ENCODE measurements at places on chromosomes 3 and 15.
A peak's percentile ranks its signal among the peaks of the same experiment; 100 is the strongest.

GRCh38 chr15:38695249-38696108 lies 130.9 kb upstream of the RASGRP1 start:
- no peak for DNase-seq

DNA sequence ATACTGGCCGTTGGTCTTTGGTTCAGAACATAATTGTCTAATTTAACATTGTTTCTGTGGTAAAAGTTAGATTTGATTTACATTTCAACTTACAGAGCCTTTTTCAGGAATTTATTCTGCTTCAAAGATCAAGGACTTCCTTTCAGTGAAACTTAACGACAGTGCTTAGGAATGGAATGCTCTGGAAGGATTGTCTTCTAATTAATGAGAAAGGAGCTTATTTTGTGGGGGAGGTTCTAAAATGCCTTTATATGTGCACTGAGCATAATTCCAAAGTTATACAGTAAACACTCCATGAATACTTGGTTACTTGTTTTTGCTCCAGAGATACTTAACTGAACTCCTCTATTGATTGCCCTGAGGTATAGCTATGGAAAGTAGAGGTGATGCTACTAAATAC lies 75.7 kb downstream of the CACNA1D start:
- no peak for DNase-seq

DNA sequence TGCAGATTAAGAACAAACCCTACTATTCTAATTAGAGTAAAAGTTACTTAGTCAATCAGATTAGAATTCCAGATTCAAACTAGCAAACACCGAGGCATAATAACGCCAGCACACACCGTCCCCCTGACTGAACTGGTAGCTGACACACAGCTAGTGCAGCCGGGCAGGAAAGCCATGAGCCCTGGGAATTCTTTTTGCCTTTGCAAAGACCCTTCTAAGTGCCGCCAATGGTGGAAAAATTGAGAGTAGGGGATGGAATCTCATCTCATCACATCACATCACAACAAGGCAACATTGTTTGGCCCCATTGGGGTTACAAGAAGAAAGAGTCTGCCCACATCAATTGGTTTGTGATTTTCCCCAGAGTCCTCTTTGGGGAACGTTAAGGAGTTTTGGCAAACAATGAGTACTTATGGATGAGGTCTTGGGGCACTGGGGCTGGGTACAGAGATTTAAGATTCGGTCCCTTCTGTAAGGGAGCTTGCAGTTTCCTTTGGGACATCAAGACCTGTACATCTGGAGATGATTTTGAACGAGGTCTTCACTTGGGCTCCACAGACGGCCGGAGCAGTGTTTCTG lies 120.4 kb upstream of the MEF2A start:
- DNase-seq = no peak

DNA sequence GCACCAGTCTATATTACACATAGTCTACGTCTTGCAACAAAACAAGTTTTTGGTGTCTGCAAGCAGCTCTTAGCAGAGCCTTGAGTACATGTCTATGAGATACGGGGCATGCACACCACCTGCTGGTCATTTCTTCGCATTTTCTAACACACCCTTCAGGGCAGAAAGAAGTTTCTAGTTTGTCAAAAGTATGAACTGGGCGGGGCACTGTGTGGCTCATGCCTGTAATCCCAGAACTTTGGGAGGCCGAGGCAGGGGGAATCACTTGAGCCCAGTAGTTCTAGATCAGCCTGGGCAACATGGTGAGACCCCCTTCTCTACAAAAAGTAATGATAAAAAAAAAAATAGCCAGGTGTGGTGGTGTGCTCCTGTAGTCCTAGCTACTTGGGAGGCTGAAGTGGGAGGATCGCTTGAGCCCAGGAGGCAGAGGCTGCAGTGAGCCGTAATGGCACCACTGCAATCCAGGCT lies 64.2 kb upstream of the ARL8B start:
- DNase-seq = peak; percentile 67

- DNase-seq = peak; percentile 75
Observed at GRCh38 chr3:70849911-70850699, 537.7 kb upstream of the MDFIC2 start.

GRCh38 chr3:95612611-95613010 lies 1201.8 kb upstream of the EPHA6 start:
- no peak for DNase-seq

- peak; percentile 36 for DNase-seq
Observed at GRCh38 chr3:129560911-129561594, 18.1 kb downstream of the H1-8 start.

DNA sequence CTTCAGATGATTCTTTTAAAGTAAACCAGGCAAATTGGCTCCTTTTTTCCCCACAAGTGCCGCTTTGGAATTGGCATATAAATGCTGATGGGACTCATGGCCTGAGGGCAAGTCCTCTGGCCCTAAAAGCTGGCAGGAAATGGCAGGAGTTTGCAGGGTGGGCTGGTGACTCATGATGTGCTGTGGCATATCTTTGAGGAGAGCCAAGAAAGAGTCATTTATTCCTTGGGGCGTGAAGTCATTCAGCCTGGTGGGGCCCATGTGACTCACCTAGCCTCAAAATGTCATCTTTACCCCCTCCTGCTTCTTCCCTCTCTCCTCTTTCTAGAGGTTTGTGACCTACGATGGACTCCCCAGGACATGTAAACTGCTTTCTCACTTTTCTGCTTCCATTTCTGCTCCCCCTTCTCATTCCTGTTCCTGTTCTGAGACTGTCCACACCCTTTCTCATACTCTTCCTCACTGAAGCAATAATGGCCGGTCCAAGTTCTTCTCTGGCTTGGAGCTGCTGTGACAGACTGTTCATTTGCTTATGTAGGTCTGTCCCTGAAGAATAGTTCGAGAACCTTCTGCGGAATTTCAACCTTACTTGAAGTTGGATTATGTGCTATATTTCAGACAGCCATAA lies 326.1 kb downstream of the SATB1 start:
- peak; percentile 18 for DNase-seq

DNA sequence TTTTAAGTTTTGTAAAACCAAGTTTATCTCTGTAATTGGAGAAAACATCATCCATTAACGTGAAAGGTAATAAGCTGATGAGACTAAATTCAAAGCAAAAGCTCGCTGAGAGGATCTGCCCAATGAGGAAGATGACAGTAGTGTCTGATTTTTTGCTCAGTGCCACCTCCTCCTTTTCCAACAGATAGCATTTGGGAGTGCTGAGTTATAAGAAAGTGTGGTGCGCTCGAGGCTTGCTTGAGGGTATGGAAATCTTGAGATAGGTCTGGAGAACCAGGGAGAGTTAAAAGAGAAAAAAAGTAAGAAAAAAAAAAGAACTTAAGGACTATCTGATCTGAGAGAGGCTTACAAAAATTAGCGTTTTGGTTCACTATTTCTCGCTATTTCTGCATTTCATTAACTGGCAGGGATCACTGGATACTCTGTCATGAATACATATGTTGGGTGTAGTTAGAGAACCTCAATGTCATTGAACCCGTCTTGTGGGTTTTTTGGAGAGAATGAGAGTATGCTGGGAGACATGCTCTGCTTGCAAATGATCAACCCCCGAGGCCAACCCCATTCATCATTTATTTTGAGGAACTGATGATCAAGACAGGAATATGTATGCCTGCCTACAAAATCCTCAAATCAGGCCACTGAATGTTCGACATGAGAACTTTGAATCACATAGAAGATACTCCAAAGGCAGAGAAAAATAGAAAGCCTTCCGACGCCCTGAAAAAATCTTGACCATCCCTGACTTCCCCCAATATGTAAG lies 973 bp upstream of the USP13 start:
- no peak for DNase-seq

DNA sequence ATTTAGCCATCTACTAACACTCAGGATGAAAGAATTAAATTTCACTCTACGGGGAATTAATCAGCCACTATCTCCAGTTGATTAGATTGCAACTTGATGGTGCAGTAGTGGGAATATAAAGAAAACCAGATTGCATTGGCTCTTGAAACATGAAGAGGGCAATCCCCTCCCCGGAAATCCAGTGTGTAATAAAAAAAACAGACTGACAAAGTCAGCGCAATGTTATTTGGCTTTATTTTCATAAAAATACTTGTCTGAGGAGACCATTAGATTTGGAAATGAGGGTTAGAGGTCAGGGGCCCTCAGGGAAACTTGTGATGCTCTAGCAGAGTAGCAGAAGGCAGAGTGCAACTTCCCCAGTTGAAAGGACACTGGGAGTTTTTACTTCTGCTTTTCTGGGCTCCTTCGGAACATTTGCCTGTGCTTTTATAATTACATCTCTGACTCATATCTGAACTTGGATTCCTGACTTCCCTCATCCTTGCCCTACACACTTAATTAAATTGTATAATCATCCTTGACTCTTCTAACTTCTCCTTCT lies 326.8 kb downstream of the TUSC7 start:
- peak; percentile 27 for DNase-seq

DNA sequence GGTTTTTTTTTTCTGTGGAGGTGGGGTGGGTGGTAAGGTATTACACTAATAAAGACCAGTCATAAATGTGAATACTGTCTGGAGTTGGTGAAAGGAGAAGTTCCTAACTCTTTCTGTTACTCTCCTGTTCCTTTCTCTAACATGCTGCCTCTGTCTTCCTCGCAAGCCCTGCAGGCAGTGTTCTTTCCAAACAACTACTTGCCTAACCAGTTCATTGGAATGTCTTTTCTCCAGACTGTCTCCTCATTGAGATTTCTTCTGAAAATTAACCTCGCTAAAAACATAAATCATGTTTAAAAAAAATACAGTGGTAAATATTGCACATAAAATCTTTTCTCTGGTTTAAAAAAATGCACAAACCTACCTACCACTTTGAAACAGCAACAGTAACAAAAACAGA lies 135.2 kb downstream of the TP63 start:
- DNase-seq = no peak

- DNase-seq = no peak
Observed at GRCh38 chr15:51460796-51461195, 119.3 kb downstream of the GLDN start.

GRCh38 chr3:143896486-143896885 lies 48.2 kb upstream of the SLC9A9 start:
- DNase-seq = no peak

GRCh38 chr3:30752970-30753369 lies 141.5 kb downstream of the GADL1 start:
- peak; percentile 36 for DNase-seq

- DNase-seq = no peak
Observed at GRCh38 chr3:186534113-186534669, 10.0 kb downstream of the CRYGS start.

DNA sequence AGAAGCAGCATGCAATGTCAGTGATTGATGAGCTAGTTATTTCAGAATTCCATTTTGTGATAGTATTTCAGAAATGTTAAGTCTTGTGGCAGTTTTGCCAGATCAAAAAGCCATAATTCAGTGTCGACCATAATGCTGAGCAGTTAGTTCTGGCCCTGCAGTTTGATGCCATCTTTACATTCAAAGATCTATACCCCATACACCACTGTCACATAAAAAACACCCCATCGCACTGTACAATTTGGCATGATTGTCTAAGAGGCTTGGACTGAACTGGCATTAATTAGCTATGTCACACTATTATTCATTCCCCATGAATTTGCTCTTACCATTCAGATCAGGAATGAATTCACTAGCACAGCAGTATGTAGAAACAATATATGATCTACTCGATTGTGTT lies 127.7 kb upstream of the EPHA3 start:
- no peak for DNase-seq

DNA sequence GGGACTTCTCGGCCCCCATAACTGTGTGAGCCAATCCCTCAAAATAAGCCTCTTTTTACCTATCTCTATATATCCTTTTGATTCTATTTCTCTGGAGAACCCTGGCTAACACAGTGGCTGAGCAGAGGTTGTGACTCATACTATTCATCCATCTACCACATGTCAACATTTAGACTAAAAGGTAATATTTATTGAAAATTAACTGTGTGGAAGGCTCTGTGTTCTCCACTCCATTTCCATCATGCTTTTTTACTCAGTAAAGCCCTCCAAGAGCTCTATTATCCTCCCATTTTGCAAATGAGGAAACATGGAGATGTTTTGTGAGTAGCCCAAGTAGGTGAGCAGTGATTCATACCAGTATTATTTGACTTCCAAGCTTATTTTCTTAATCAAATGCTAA lies 217.9 kb upstream of the DCBLD2 start:
- DNase-seq = no peak

GRCh38 chr15:85155857-85156256 lies 174.2 kb downstream of the PDE8A start:
- DNase-seq = no peak

- no peak for DNase-seq
Observed at GRCh38 chr3:106820726-106821362, 556.4 kb upstream of the CCDC54 start.

DNA sequence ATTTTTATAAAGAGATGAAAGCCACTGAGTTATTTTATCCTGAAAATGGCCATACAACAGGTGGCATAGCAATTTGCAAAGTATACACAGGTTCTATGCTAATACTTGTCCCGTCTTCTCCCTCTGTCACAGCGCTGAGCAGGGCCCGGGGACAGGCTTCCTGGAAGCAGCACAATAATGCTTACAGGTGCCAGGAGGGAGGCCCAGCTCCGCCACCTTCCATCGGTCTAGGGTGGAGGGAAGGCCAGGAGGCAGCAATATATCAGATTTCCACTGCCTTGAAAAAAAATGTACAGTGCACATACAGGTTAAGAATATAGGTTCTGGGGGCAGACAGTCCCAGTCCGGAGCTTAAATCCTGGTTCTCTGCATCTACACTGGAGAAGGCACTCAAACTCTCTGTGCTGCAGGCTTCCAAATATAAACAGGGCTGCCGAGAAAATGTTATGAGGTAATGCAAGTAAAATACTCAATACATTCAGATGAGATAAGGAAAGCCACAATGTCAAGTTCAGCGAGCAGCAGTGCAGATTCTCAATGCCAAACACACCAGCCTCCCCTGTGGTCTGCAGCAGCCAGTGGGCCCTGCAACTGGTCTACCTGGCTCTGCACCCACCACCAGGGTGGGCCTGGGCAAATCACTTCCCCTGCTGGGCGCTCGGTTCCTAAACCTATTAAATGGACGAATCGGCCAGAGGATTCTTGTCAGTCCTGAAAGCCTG lies 189.6 kb downstream of the XXYLT1 start:
- DNase-seq = no peak

DNA sequence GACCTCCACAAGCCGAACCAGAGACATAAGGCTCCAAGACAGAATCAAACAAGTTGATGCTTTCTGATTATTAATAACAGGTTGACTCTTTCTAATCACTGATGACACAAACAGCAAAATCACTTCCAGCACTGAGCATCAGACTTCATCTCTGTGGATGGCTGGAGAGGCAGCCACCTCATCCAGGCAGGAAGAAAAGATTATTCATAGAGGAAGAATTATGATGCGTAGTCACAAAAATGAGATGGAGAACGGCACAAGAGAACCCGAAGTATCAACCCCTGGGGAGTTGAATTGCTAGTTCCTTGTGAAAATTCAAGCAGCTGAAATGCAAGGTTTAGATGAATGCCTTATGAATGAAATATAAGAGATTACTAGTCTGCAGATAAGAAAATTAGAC lies 49.9 kb upstream of the LMCD1 start:
- DNase-seq = no peak

DNA sequence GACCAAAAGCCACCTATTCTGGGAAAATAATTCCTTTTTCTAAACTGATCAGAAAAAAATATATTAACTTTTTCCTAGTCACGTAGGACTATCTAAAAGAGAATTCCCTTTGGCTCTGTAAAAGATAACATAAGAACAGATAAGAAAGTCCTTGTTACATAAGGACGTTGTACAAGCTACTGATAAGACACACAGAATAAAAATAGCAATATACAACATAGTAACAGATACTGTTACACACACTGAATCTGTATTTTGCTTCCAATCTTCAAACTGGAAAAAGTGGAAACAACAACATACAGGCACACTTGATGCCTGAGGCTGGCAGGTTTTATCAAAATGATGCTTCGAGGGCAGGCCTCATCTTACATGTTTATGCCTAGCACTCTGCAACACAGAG lies 59.8 kb downstream of the SNX4 start:
- DNase-seq = no peak

GRCh38 chr3:59766200-59766872 lies 716.5 kb upstream of the CFAP20DC start:
- peak; percentile 83 for DNase-seq

All from AG04450 (cell line).